Activated T-cell treated with anti-CD3 and anti-CD28 coated beads, Interleukin-2, amount 50 U/mL, for 4 hours (primary cell): ENCODE measurements at places on chromosomes 7 and 10.

DNA sequence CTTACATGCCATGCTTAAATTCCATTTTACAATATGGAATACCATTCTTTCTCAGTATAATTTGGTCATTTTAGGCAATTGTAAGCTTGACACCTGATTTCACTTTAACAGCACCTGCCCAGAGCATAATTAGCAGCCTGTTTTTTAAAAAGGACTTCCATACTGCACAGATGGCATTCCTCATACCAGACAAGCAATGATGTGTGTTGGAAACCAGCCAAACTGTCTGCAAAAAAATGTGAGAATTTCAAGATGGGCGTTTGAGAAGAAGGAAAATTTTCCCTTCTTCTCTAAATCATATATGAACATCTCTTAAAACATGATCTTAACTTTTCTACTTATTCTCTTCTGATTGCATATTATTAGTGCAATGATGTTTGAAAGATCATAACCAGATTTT is 40.4 kb upstream of the AGMO start:
- no peak for DNase-seq

DNA sequence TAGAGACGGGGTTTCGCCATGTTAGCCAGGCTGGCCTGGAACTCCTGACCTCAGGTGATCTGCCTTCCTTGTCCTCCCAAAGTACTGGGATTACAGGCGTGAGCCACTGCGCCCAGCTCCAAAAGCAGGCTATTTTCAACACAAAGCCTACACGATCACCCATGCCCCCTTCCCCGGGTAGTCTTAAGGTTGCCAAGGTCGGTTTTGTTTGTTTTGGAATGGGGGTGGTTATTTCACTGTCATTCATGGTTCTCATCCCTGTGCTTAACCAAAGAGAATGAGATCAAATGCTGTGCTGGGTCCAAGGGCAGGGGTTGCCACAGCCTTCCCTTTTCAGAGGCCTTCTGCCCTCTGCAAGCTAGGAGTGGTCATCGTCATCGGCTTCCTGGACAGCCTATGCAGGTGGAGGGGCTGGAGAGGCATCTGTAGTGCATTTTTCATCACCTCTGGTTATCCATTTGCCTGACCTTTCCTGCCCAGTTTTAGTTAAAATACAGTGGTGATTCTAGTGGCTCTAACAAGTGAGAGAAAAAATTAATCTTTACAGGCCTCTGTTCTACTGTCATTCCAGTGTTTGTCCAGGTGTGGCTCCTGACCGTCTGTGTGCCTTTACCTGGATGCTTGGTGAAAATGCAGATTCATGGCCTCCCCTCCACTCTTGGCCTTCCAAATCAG is 11.4 kb downstream of the BLVRA start:
- no peak for DNase-seq

GRCh38 chr10:6654571-6654970 is 74.5 kb upstream of the PRKCQ start:
- DNase-seq, result no peak

- no peak for DNase-seq
These were observed 10.4 kb downstream of the STMP1 start for GRCh38 chr7:135672560-135673359.

GRCh38 chr7:21507627-21508343 is 35.1 kb upstream of the DNAH11 start:
- no peak for DNase-seq

GRCh38 chr7:9148687-9149086 is 715.3 kb downstream of the NXPH1 start:
- DNase-seq, result no peak

- no peak for DNase-seq
These were observed 976.0 kb downstream of the DNAJB9 start for GRCh38 chr7:109545686-109546085.

DNA sequence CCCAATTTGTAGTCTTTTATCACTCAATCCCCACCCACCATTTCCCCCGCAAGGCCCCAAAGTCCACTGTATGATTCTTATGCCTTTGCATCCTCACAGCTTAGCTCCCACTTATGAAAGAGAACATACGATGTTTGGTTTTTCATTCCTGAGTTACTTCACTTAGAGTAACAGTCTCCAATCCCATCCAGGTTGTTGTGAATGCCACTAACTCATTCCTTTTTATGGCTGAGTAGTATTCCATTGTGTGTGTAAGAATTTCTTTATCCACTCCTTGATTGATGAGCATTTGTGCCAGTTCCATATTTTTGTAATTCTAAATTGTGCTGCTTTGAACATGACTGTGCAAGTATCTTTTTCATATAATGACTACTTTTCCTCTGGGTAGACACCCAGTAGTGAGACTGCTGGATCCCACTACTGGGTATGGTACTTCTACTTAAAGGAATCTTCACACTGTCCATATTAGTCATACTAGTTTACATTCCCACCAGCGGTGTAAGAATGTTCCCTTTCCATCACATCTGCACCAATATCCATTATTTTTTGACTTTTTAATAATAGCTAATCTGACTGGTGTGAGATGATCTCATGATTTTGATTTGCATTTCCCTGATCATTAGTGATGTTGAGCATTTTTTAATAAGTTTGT is 152.6 kb downstream of the JMJD1C start:
- DNase-seq, result no peak

DNA sequence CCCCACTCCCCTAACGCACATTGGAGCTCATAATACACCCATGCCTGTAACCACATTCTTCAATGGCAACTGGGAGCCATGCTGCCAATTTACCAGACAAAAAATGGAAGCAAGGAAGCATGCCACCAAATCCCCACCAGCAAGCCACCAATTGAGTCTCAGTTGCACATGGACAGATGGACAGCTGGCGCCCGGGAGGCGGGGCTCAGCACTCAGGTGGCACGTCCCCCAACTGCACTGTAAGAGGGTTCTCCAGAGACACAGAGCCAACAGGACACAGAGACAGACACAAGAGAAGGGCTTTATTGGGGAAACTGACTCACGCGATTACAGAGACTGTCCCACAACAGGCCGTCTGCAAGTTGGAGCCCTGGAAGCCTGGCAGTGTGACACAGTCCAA is 2.5 kb downstream of the MAD1L1 start:
- DNase-seq, result no peak

- no peak for DNase-seq
These were observed 1.2 kb upstream of the HOXA2 start for GRCh38 chr7:27103489-27104226.

GRCh38 chr10:92483539-92483938 is 90.4 kb downstream of the IDE start:
- DNase-seq, result no peak

- DNase-seq, result peak; percentile 9
These were observed 7.9 kb downstream of the CPED1 start for GRCh38 chr7:120996333-120996987.

- no peak for DNase-seq
These were observed 40.5 kb upstream of the TMEM273 start for GRCh38 chr10:49228677-49229076.

DNA sequence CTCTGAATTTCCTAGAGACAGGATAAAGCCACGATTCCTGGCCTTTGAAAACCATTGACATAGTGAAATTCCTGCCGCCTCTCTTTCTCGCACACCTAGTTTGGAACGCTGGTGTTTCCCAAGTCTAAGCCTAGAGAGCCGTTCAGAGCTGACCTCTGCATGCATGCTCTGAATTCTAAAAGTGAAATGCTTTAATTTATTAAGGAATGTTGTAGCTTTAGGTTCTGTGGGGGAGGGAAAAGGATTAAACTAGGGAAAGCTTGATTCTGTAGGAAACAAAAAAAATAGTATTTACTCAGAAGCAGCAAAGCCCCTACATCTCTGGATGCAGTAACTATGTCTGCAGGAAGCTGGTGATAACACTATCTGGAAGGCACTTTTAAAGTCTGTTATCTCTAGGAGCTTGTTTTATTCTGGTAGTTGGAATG is 27.3 kb downstream of the PFKP start:
- DNase-seq, result no peak

- DNase-seq, result no peak
These were observed 71.2 kb downstream of the BMPR1A start for GRCh38 chr10:86827639-86828038.

- DNase-seq, result no peak
These were observed 88.4 kb downstream of the CARD11 start for GRCh38 chr7:2955269-2955668.

DNA sequence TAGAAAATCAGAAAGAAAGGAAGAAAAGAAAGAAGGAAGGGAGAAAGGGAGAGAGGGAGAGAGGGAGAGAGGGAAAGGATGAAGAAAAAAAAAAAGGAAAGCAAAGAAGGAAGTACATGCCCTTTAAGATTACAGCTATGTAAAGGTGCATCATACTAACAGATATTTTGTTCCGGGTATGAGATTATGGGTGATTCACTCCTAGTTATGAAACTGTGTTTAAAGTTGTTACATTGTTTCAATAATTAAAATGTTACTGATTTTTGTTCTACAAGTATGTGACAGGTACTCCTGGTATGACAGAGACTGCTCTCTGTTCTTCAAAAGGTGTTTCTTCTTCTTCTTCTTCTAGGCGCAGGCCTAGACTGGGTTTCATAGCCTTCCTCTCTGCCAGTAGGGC is 808.9 kb downstream of the GRID1 start:
- no peak for DNase-seq

GRCh38 chr10:79405221-79405994 is 40.0 kb downstream of the ZCCHC24 start:
- no peak for DNase-seq

DNA sequence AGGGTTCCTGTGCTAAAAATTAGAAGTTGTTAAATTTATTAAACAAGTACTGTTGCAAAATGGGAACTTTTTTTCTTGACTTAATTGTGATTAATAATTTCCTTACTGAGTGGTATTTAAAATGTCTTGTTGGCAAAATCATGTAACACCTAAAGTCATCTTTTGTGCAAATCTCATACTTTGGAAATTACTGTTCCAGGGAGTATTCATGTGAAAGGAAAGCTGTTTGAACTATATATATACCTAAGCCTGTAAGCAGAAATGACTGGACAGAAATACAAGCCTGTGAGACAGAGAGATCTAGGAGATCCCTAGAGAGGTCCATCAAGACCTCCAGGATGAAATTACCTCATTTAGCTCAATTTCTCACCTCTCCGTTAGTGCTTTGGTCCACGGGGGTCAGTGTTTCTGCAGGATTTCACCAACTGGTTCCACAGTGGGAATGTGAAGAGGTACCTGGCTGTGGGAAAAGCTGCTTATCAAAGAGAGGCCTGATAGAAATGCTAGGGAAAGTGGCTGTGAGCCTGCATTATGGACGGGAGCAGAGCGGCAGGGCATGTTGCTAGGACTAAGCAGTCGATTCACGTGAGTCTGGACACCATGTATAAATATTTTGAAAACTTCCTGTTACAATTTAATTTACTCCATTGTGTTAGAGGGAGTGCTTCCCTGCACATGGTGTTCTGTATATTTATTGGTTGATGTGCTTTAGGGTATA is 7.9 kb downstream of the LUC7L2 start:
- DNase-seq, result no peak

DNA sequence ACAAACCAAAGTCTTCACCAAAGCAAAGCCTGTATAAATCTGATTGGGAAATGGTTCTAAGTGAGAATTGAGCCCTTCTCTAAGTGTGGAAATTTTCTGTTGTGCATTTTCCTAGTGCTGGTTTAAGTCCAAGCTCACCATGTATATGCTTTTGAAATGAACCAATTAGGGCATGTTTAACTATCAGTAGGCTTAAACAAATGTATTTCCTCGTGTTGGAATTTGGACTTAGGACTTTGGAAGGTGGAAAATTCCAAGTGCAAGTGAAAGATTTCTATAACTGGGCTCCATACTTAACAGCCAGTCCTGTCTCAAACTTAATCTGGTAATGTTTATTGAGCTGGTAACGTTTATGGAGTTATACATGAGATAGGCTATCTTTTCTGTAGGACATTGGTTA is 28.5 kb downstream of the CCNY start:
- no peak for DNase-seq

DNA sequence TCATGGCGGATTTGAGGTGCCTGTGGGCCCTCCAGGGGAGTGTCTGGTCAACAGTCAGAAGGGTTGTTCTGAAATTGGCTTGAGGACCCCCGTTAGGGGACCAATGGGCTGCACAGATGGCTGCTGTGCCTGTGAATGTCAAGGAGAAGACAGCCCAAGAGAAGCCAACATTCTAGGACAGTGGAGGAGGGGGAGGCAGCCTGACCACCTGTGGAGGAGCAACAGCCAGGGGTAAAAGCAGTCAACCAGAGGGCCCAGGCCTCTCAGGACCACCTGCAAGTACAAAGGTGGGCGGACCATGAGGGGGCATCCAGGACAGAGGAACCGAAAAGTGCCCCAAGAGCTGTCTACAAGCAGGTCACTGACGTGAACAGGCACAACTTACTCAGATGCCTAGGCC is 76.6 kb downstream of the VSTM4 start:
- DNase-seq, result no peak

DNA sequence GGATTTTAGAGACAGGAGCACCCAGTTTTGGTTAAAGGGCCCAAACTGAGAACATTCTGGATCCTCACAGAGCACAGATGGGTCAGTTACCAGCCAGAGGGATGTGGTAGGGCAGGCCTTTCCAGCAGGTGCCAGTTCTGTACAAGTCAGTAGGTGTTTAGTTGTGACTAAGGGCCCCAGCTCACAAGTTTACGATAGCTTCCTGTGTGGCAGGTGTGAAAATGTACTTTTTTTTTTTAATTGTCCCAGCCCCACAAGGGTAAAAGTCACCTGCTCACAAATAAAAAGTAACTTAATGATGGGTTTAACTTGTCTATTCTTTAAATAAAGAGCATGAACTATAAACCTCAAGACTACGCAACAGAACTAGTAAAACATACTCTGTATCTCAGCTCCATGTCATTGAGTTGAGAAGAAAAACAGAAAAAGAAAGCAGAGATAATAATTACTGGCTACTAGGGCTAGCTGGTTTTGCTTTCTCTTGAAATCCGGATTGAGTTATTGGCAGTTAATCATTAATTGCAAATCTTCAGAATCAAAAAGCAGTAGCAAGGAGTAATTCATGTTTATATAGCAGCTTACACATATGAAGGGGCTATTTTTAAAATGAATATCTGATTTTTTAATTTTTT is 15.4 kb downstream of the NFE2L3 start:
- DNase-seq, result no peak

- peak; percentile 49 for DNase-seq
These were observed 744 bp downstream of the CREM start for GRCh38 chr10:35127289-35127891.

DNA sequence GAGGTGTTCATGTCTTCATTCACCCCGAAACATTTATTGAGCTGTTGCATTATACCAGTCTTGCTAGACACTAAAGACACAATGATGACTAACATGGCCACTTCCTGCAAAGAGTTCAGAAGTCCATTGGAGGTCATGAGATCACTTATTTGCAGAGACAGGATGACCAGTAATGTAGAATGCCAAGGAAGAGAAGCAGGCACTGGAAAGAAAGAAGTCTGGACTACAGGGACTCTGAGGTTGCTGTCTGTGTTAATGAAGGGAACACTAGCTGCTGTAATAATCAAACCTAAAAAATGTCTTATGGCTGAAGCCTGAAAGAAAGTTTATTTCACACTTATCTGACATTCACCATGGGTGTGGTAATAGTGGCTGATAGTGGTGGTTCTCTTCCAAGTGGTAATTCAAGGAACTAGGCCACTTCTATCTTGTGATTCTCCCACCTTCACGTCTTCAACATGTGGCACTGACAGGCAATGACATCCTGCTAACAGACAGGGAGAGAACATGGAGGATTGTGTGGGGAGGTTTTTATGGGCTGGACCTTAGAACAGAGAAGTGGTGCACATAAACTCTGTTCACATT is 89.2 kb upstream of the MKLN1 start:
- DNase-seq, result no peak

- no peak for DNase-seq
These were observed 4.8 kb downstream of the CRPPA start for GRCh38 chr7:16416289-16417282.
